Mucosa of gallbladder (tissue), 1 donor: ENCODE measurements at places on chromosomes 5 and 9. TPM values are rescaled to one million over a fixed set of nuclear protein-coding genes. Genes with fewer than 3 reads are reported as not detected.
A peak's percentile ranks its signal among the peaks of the same experiment; 100 is the strongest.

DNA sequence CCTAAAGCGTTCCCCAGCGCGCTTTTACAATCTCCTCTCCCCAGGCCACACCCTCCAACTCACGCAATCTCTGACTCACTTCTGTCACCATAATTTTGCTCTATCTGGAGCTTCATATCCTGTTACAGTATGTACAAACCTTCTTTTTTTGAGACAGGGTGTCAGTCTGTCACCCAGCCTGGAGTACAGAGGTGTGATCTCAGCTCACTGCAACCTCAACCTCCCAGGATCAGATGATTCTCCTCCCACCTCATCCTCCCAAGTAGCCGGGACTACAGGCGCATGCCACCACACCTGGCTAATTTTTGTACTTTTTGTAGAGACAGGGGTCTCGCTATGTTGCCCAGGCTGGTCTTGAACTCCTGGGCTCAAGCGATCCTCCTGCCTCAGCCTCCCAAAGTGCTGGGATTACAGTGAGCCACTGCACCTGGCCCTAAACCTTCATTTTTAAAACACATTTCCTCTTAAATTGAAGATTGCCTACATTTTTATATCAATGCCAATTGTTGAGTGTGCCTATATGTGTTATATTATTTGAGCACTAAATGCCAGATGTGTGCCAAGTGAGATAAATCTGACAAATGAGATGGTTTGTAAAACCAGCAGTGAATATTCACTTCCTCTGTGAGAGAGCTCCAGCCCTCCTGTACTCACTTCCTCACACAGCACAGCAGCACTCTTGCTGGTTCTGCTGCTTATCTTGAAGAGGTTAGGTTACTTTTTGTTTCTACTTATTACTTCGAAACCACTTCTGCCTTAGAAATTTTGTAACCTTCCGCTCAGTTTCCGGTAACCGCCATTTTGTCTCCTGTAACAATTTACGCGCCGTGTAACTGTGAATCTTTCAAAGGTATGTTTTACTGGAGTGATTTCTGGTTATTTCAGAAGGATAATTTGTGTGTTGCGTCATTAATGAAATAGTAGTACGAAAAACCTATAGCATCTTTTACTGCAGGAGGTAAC lies 57.9 kb downstream of the DOCK8 start:
- peak; percentile 44 for DNase-seq

DNA sequence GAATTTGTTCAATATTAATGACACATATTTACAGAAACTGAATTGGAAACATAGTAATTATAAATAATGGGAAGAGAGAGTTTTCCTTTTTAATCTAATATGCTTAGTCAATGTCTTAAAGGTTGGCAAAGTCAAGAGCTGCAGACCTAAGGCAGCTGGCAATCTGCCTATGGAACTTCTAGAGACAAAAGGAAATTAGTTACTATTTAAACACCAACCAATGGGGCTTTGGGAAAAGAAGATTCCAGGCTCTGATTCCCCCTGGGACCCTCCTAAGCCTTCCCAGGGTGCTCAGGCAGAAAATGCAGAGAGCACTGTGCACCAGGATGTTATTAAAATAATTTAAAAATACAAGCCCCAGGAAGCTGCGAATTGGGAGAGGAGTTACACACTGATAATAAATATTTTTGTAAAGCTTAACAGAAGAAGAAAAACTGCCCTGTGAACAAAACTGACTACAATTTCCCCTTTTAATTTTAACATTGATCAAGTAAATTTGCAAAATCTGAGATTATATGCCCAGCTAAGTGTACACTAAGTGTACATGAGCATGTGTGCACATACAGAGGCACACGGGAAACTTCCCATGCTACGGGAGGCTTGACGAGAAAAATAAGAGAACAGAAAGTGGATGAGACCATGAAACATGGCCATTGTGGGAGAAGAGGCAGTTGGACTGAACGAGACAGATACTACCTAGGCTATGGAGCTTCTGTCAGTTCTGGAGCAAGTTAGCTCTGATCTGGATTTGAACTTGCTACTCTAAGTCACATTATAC lies 77.4 kb upstream of the ADAMTS16 start:
- DNase-seq: no peak

- DNase-seq: no peak
These were observed 301.1 kb downstream of the MAN2A1 start for GRCh38 chr5:109990723-109991359.

GRCh38 chr9:74336161-74336560 lies 161.0 kb upstream of the RORB start:
- no peak for DNase-seq

- DNase-seq: no peak
These were observed 101.0 kb upstream of the PIK3R1 start for GRCh38 chr5:68114378-68115040.

DNA sequence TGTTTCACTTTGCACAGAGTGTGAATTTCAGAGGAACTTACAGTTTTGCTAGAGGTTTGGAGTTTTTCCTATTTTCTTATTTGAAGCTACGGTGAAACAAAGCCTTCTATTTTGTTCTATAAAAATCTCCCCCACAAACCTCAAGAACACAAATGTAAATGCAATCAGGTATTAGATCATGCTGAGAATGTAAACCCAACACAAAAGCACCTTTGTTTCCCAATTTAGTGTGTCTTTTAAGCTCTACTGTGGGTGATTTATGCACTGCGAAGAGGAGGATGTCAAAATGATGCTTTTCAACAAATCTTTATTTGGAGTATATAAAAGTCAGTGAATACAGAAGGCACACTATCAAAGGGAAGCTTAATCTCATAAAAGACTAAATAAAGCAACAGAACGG lies 4.3 kb upstream of the DRD1 start:
- no peak for DNase-seq

DNA sequence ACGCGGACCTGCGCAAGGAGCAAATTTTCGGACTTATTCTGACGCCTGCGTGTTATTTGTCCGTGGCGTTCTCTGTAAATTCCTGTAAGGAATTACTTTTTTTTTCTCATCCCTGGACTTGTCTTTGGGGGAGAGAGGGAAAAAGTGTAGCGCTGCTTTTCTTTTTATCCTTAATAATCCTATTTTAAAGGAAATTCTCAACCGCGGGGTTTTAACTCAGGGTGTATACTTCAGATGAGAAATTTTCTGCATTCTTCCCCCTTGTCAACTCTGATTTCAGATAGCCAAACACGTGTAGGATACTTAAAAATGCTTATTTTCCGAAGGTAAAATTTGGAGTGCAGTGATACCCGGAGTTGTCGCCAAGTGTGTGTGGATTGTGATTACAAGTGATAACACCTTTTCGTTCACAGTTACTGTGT lies 853 bp downstream of the DCP2 start:
- no peak for DNase-seq

DNA sequence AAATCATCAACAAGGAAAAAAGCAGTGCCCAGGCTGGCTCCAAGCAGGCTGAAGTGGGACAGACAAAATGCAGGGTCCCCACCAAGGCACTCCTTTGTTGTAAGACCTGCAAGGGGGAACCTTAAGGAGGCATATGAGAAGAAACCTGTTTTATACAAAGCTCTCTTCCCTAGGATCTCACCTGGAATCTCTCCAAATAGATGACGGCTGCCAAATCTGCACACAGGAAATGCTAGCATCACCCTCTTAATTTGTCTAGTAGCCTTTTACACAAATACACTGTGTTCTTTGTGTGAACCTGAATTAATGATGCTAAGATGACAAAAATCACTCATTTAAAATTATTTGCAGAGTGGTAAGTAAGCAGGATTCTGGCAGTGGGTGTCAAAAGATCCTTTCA lies 280.2 kb downstream of the SPOCK1 start:
- no peak for DNase-seq

ADAMTS16 gene
- 0.78 TPM for total RNA-seq

BTNL8 gene
- total RNA-seq: 47.3 TPM
